Activated CD8-positive, alpha-beta memory T cell treated with anti-CD3 and anti-CD28 coated beads, Interleukin-2, amount 50 U/mL, for 48 hours (primary cell): ENCODE measurements at places on chromosomes 6 and 20.

GRCh38 chr6:41504466-41505121, 41.6 kb upstream of the FOXP4 start:
- no peak for DNase-seq

GRCh38 chr6:97396880-97397279, 113.9 kb upstream of the MMS22L start:
- no peak for DNase-seq

GRCh38 chr20:47757145-47758035, 27.9 kb downstream of the SULF2 start:
- DNase-seq = no peak

- DNase-seq = no peak
These were observed 182.5 kb downstream of the CDC5L start for GRCh38 chr6:44569931-44570385.

DNA sequence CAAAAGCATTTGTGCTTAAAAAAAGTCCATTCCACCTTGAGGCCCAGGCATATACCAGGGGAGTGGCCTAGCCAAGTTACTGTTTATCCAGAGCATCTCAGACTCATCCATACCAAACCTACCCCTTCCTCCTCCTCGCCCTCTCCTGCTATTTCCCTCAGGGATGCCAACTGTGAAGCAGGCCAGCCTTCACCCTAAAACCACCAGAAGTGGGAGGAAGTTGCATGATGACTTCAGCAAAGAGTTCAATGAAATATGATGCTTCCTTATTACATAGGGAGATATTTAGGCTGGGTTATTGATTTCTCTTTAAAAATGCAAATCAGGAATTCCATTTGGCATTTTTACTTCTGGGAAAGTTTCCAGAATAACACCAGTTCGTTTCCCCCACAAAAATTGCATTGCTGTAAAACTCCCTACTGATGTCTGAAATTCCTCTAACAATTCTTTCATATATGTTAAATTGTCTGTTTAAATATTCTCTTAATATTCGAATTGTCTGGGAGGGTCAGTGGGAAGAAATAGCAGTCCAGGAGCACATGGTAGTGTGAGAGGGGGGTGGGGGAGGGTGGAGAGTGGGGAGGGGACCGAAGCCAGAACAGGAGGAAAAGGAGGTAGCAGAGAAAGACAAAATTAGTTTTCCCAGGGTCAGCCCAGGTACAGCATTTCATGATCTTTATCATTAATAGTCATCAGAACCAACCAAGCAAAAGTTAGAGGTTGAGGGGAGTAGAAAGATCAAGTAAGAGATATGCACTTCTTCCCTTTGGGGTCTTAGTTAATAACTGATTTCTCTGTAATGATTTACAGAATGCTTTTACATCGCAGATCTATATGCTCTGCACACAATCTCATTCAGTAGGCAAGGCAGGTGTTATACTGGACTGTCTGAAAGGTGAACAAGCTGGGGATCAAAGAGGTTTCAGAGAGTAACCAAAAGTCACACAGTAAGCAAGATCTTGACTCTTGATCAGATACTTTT, 1.7 kb upstream of the TCP11 start:
- DNase-seq = no peak

GRCh38 chr6:53011979-53012378, 16.9 kb upstream of the GSTA4 start:
- no peak for DNase-seq

GRCh38 chr20:53922901-53923314, 147.5 kb downstream of the BCAS1 start:
- DNase-seq = peak; percentile 6

DNA sequence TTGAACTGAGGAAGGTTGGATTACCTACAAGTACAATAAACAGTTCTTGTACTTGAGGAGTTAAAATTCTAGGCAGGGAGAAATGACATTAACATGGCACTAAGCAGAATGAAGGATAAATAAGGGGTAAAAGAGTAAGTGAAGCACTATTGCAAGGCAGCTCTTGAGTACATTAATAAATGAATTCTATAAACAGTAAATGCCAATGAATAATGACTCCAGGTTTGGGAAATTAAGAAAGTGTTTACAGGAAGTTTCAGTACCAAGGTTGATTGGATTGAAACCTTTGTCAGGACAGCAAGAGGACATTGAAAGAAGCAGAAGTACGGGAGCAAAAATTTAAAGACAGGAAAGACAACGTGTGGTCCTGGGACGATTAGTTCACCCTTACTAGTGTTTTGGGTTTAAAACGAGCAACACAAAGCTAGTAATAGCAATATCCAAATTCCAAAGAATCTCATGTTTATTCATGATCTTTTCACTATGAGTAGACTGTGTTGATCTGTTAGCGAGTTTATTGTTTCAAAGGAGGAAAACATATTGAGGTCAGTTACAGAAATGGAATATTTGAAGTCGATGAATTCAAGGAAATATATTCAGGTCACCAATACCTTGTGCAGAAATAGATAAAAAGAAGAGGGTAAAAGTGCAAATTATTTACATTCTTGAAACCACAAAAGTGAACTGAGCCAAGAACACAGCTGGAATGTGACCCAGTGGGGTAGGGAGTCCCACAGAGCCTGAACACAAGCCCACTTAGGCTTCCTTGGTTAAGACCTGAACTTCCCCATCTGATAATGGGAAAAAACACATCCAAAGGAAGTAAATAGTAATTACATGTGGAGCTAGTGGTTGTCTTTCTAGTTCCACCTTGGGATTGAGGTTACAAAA, 80.8 kb downstream of the MKKS start:
- DNase-seq = no peak

GRCh38 chr20:48845721-48846306, 18.0 kb upstream of the PREX1 start:
- DNase-seq = no peak

DNA sequence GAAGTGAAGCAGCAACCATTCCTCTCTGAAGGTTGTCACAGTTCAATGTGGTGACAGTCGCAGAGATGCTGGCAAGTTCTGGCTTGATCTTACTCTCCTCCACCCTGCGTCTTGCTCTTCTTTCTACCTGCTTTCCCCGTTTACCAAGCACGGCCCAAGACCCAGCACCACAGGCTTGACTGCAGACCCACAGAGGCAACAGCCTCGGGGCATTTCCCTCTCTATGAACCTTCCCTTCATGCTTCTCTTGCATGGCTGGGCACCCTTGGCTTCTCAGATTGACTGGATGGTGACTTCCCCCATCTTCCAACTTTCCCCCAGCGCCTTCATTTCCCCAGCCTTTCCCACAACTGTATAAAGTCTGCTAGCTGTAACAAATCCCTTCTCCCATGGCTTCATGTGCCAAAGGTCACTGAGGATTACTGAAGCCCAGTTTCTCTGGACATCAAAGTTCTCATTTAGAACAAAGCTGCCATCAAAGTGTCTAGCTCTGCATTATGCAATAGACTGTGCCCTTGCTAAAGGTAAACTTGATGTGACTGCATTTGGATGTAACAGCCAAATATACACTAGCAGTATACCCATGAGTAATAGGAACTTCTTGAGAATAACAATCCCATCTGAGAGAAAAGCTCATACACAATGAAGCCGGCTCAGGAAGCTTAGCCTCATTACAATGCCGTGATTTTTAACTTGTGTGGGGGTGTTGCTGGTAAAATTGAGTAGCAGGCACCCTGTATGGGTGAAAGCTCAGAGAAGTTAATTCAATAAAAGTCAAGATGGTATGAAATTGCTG, 723.1 kb upstream of the FLRT3 start:
- DNase-seq = no peak

- peak; percentile 60 for DNase-seq
These were observed at the start of gene PLAGL1 for GRCh38 chr6:144008120-144008811. PLAGL1 (minus strand) TSS chr6:144008259; CDS start chr6:143948136, 60,123 bp downstream.

- DNase-seq = no peak
These were observed 85.3 kb downstream of the COL21A1 start for GRCh38 chr6:56162081-56162480.

DNA sequence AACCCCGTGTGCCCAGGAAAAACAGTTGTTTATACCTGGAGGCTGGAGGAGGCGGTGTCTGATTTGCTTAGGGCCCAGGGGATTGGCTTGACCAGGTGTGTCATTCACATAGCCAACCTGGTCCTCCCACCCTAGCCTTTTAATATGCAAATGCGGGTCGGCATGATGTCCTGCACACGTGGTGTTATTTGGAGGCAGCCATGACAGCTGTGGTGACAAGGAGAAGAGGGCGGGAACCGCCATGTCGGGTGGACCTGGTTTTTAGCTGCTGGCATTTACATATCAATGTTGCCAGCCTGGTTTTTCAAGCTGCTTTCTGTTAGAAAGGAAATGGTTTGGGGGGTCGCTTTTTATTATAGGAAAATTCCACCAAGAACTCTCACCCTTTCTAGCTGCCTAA, 291.4 kb upstream of the QKI start:
- no peak for DNase-seq

DNA sequence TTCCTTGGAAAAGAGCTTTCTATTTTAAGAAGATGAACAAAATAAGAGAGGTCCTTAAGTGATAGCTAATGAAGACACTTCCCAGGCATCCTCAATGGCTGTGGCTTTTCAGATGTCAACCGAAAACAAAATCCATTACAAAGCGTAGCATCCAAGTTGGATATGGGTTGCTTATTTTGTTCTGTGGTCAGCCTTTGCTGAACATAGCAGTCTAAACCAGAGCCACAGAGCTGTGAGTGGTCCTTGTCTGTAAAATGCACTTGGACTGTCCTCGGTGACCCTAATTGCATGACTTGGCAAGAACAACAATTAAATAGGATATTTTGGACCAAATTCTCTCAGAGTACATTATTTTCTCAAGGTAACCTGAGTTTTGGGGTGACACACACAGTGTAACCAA, 10.4 kb upstream of the BFSP1 start:
- no peak for DNase-seq

DNA sequence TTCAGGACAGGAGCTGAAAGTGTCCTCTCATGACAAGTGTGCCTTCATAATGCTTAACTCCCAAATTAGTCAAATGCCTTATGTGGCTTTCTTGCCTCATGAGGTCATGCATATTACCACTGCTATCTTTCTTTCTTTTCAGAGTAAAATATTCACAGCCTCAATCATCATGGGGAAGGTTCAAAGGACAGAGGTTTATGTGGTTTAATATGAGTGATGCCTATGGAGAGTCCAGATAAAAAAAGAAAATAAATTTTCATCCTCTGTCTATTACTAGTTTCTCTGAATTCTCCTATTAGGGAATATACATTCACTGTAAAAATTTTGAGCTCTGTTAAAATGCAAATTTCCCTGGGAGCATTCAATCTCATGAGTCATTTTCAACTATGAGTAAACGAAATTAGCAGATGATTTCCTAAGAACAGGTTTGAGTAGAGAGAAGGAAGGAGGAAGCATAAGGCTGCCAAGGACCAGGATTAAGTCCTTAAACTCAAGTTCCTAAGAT, 396.9 kb upstream of the ADGRB3 start:
- DNase-seq = no peak

GRCh38 chr6:52566853-52567279, 10.0 kb downstream of the TRAM2 start:
- no peak for DNase-seq

- peak; percentile 37 for DNase-seq
These were observed 41.5 kb upstream of the ARMH2 start for GRCh38 chr6:24840187-24840586.

DNA sequence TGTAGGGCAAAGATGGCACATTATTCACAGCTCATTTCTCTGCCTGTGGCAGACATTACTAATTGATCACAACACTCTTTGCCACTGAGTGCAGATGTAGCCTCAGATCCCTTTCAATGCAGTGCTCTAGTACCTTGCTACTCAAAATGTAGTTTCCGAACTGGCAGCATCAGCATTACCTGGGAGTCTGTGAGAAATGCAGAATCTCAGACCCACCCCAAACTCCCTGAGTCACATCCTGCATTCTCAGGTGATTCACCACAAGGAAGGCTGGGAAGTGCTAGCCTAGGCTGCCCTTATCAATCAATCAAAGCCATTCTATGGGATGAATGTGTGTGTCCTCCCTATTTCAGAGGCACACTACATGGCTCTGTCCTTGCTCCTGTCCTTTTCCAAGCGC, 58.5 kb downstream of the PCNA start:
- DNase-seq = no peak

DNA sequence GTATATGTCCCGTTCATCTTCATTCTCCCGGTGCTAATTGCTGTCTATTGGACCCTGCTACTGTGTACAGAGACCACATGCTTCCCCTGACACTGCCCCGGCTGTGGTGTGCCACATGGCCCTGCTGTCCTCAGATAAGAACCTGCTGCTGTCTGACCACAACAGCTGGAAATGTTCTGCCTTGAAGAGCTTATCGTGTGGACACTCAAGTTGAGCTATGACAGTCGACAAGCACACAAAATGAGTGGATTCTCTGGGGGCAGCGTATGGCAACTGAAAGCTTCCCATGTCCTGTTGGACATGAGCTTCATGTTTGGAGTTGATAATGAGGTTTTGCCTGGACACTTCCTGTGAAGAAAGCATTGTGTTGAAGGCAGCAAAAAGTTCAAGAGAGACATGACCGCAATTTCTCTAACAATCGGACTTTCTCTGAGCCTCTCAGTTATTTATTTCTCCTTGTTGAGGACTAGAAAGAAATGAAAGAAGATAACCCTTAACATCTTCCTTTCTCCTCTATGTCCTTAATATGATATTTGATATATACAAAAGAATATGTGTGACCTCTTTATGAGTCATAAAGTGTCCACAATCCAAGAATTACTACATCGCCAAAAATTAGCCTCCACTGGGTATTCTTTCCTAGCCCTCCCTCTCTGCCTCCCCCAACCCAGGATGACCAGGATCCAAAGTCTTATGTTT, 187.1 kb upstream of the TCF21 start:
- DNase-seq = no peak

- no peak for DNase-seq
These were observed 187.2 kb downstream of the FOXC1 start for GRCh38 chr6:1796706-1797529.

GRCh38 chr6:136582711-136583471, 32.7 kb upstream of the MAP7 start:
- DNase-seq = no peak

DNA sequence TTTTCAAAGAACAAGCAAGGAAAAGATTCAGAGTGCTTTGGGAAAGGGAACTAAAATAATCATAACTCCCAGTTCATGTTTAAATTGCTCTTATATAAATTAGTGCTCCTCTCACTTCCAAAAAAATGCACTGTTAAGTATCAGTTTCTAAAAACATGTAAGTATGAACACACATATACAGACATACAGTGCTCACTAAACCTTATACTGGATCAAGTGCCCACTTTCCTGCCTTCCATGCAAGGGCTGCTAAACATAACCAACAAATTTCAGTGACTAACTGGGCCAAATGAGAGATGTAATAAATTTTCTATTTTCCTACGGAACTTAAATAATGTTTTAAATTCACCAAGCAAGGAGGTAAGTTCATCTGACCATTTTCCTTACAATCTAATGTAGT, 6.4 kb downstream of the TFAP2A start:
- DNase-seq = no peak
